ENCODE measurements at places on chromosomes 7 and 10. TPM values are rescaled to one million over a fixed set of nuclear protein-coding genes. Genes with fewer than 3 reads are reported as not detected.

Gene MMD2
- total RNA-seq = not detected

Gene PHKG1
- 3.7 TPM for total RNA-seq

Gene PTPN20
- 2.8 TPM for total RNA-seq

Gene LIPJ
- total RNA-seq = 0.18 TPM

Gene TAS2R4
- 1.1 TPM for total RNA-seq
